ENCODE measurements at places on chromosomes 11 and 22.

DNA sequence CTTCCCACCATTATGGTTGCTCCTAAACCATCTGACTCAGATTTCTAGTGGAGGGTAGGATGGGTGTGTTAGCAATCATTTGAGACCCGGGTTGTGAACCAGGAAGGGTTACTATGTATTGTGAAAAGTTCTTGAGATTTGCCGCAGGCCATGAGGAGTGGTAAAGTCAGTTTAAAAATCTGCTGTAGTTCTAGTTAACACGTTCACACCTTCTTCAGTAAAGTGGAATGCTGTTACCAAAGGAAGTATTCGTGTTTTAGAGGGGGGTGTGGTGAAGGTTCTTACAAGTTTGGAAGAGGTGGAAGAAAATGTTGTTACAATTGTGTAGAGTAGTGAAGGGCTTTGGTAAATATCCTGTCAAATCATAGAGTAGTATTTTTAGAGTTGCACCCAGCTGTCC is 2.6 kb downstream of the MTMR3 start:
- DNase-seq, result no peak

GRCh38 chr11:102345904-102346303 is 1.1 kb upstream of the BIRC2 start:
- DNase-seq, result no peak

- DNase-seq, result peak; percentile 64
Observed at GRCh38 chr11:44950625-44951476, at the start of gene TP53I11. TP53I11 (minus strand) TSS chr11:44950883; CDS start chr11:44938335, 12,548 bp downstream.

GRCh38 chr22:35544827-35545226 is 4.2 kb downstream of the RASD2 start:
- no peak for DNase-seq

DNA sequence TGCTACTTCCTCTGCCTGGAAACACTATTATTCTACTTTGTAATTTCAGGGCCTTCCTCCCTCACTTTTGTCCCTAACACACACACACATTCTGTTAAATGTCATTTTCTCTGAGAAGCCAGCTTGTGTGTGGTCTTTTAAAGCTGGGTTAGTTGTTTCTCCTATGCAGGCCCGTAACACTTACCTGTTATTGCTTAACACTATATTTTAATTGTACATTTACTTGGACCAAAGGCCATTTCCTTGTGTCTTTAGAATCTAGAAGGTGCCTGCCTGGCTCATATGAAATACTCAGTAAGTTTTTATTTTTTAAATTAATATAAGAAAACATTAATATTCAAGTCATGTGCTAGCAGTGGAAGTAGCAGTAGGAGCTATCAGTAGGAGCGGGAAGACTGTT is 30.6 kb downstream of the FAR1 start:
- DNase-seq, result no peak

GRCh38 chr11:7639643-7640025 is 33.7 kb downstream of the CYB5R2 start:
- no peak for DNase-seq

GRCh38 chr11:12128301-12128751 is 17.9 kb downstream of the MICAL2 start:
- no peak for DNase-seq

GRCh38 chr22:18012531-18012930 is 11.8 kb downstream of the MICAL3 start:
- no peak for DNase-seq

GRCh38 chr11:125225401-125225800 is 60.9 kb downstream of the PKNOX2 start:
- no peak for DNase-seq

- DNase-seq, result no peak
Observed at GRCh38 chr11:67541198-67541597, 18.0 kb upstream of the CABP2 start.

- no peak for DNase-seq
Observed at GRCh38 chr22:49643998-49644397, 183.7 kb downstream of the BRD1 start.

DNA sequence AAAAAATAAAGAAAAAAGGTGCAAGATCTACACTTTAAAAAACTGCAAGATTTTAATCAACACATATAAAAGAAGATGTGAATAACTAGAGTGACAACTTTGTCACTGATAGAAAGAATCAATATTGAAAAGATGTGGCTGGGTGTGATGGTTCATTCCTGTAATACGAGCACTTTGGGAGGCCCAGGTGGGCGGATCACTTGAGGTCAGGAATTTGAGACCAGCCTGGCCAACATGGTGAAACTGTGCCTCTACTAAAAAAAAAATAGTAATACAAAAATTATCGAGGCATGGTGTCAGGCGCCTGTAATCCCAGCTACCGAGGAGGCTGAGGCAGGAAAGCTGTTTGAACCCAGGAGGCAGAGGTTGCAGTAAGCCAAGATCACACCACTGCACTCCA is 21.0 kb upstream of the FBLN1 start:
- no peak for DNase-seq

GRCh38 chr11:2156416-2157182 is 4.4 kb downstream of the INS start:
- no peak for DNase-seq

- no peak for DNase-seq
Observed at GRCh38 chr22:47836957-47837356, 1074.5 kb downstream of the TBC1D22A start.

GRCh38 chr22:20268279-20269012 is at the start of gene RTN4R:
RTN4R (minus strand) TSS chr22:20268318; CDS start chr22:20268092, 226 bp downstream.
- peak; percentile 52 for DNase-seq

DNA sequence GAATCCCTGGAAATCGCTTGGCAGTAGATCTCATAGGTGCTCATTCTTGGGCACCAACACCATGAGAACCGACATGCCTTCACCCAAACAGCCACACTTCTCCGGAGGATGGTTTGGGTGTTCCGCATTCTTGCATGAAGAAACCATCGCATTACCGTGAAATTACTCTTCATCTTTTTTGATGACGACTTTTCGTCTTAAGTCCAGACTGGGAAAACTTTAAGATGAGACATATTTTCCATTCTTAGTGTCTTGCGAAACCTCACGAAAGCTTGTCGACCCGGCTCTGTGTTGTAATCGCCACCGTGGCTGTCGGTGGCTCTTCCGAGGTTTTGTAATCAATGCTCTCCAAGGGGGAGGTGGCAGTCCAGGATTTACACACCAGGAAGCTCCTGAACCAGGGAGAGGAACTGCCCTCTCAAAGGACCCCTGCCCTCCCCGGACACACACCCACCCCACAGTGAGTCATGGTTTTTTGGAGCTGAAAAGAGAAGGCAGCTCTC is 1.7 kb downstream of the TOM1 start:
- DNase-seq, result no peak
